ENCODE measurements at places on chromosomes 7 and 10.
A peak's percentile ranks its signal among the peaks of the same experiment; 100 is the strongest.

- DNase-seq = no peak
Observed at GRCh38 chr10:7756360-7756992, 31.3 kb downstream of the KIN start.

- no peak for DNase-seq
Observed at GRCh38 chr10:306675-307185, 171.5 kb downstream of the ZMYND11 start.

- DNase-seq = peak; percentile 67
Observed at GRCh38 chr7:129644634-129645230, 33.2 kb downstream of the NRF1 start.

GRCh38 chr7:50068850-50069551 lies 24.0 kb downstream of the ZPBP start:
- DNase-seq = no peak

GRCh38 chr10:62036186-62037081 lies 134.9 kb downstream of the ARID5B start:
- no peak for DNase-seq

DNA sequence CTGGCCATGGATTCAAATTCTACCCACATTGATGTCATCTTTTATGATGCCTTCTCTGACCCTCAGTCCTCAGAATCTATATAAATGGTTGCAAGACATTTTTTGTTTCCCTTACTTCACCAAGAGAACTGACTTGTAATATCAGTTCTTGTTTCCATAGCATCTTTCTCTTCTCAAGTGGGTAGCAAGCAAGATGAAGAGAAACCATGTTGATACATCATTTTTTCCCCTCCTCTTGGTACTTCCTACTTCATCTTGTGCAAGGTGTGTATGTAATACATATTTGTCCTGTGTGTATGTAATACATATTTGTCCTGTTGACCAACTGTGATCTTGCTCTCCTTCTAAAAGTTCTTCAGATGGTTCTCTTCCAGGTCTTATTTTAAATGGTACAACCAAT lies 348.6 kb downstream of the PTEN start:
- DNase-seq = no peak

- DNase-seq = no peak
Observed at GRCh38 chr7:2269991-2270460, 28.0 kb downstream of the NUDT1 start.

GRCh38 chr7:137933270-137934017 lies 68.4 kb downstream of the CREB3L2 start:
- no peak for DNase-seq

DNA sequence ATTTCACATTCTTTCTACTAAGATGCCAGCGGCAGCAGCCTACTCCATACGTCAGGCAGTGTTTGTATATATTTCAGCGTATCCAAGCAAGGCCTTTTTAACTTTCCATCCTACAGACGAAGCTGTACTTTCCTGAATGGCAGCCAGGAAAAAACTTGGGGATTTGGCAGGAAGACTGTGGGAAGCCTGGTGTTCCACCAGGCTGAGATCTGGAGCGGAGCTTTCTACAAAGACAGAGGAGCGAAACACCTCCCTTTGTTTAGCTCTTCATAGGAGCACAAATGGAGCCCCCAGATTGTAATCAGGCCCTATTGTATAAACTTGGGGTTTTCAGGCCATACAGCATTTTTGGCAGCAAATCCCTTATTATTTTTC lies 143.8 kb downstream of the TES start:
- no peak for DNase-seq

GRCh38 chr10:21482821-21483220 lies 42.7 kb downstream of the SKIDA1 start:
- DNase-seq = no peak
